Stimulated activated CD8-positive, alpha-beta memory T cell treated with anti-CD3 and anti-CD28 coated beads, Interleukin-4, amount 100 ng/mL, for 1 hour (primary cell): ENCODE measurements at places on chromosomes 3 and 15.

GRCh38 chr3:148588291-148588690, 109.4 kb upstream of the AGTR1 start:
- no peak for DNase-seq

GRCh38 chr3:170737498-170738162, 132.4 kb downstream of the RPL22L1 start:
- no peak for DNase-seq

GRCh38 chr3:43995547-43996378, 245.9 kb upstream of the TOPAZ1 start:
- no peak for DNase-seq

DNA sequence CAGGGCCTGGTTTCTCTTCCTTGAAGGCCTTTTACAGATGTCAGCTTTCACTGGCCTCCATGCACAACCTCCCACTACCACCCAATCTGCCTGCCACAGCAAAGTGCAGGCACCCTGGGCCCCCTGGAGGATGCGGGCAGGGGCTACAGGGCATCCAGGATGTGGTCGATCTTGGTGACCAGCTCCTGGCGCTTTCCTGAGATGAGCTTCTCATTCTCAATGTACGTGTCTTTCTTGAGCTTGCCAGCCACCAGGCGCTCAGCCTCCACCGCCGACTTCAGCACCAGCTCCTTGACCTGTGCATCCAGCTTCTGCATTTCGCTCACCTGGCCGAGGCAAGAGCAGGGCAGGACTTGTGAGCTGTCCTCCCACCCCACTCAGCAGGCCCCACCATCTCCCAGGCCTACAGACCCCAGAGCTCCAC, 30.3 kb downstream of the RPN1 start:
- no peak for DNase-seq

DNA sequence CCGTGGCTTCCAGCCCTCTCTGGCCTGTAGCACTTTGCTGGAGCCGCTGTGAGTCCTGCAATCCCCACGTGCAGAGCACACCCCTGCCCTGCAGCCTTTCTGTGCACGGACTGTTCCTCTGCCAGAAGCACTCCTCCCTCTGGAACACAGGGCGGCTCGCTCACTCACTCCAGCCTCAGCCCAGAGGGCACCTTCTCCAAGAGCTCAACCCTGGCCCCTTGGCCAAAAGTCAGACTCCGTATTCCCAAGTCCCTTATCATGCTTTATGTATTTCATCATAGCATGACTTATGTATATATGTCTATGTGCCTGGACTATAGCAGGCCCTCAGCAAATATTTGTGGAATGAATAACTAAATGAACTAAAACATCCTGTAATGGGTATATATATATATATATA, 63.2 kb downstream of the ASB7 start:
- no peak for DNase-seq

DNA sequence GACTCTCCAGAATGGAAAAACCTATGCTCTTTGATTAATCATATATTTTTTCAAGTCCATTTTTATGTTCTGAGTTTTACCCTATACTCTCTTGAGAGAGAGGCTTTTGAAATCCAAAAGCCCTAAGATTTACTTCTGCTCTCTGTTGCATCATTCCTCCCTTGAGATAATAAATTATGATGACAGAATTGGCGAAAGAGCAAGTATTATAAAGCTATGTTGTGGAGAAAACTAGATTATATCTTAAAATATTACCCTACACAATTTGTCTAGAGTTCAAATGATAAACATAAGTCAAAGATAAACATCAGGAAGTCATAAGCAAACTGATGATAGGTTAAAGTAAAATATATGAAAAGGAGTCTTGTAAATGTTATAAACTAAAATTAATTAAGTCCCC, 293.4 kb upstream of the MME start:
- DNase-seq, result no peak

DNA sequence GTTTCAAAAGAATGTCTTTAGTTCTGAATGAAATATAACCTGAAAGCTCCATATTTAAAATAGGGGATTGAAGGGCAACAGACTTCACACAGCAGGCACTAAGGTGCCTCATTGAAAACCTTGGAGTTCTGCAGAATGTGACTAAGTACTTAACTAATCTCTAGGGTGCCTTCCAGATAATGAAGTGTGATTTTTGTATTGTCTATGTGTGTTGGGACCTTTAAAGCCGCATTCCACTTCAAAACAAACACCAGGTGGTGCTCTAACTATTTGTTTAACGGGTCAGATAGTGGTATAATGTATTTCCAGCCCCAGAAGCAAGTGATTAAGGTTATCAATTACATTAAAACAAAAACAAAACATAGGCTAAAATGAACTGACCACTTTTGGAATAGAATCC, 28.0 kb downstream of the TFG start:
- no peak for DNase-seq

- DNase-seq, result no peak
Measured at GRCh38 chr15:48865370-48866079, 12.4 kb upstream of the EID1 start.

DNA sequence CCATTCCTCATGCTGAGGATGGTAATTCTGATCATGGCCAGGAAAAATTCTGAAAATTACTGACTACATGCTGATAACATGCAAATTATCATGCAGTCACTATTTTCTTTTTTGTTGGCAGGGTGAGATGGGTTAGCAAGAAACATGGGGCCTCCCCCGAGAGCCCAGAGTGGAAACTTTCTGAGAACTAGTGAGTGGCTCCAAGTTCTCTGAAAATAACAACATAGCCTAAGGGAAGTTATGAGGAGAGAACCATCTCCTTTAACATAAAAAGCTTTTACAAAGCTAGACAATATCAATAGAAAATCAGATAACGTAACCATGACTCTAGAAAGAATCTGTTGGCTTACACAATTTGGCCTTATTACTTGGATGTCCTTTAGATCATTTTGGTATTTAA, 254.2 kb downstream of the PLOD2 start:
- no peak for DNase-seq

DNA sequence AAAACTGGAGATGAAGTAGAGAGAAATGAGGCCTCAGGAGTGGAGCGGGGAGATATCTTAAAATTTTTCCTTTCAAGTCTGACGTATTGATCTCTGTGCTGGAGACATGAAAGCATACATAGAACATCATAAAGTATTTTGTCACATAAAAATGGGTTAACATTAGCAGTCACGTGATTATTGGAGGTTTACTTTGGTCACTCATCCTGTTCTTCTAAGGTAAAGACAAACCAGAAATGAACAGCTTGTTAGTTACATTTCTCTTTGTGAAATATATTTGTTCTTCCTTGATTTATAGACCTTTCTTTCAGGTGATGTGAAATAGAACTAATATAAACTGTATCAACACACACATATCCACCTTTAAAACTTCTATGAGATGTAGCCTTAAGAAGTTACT, 324.1 kb downstream of the SQOR start:
- no peak for DNase-seq

GRCh38 chr3:73955494-73956070, 330.8 kb upstream of the PDZRN3 start:
- DNase-seq, result no peak

DNA sequence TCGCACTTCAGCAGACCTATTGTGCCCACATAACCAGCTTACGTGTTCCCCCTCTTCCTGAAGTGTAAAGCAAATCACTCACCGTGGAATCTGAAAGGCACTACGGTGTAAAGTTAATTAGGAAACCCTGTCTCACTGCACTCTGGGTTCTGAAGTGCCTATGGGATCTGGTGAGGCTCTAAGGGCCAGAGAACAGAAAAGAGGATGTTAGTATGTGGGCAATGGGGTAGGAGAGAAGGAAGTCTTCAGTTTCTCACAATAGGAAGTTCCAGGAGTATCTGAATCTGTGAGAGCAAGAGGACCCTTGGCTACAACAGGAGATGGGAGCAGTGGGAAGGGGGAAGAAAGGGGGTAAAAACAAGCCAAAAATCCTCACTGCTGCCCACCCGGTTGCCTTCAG, 71.4 kb downstream of the ITGB5 start:
- no peak for DNase-seq

DNA sequence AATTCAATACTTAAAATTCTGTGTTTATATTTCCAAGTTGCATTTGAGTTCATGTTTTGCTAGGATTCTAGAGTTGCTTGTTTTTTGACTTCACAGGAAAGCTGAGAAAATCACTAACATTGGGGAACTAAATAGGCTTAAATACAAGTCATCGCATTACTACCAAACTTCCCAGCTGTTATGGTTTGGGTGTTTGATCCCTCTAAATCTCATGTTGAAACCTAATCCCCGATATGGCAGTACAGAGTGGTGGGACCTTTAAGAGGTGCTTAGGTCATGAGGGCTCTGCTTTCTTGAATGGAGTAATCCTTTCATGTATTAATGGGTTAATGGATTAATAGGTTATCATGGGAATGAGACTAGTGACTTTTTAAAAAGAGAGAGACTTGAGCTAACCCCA, 77.2 kb upstream of the ARPP21 start:
- no peak for DNase-seq

DNA sequence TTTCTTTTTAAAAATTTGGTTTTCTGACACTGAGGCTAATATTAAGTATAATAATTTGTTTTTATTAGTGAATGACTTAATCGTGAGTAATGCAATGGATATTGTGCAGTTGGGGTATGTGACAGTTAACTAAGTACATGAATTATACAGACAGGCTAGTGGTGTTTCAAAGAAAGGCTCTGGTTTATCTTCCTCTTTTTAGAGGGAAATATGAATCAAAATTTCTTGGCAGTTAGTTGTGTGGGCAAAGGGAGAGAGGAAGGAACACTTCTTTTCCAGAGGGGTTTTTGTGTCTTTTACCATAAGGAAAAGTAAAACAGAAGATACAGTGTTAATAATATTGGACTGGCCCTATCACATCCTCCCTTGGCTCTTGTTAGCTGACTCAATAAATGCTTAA, 2.7 kb downstream of the ZNF654 start:
- DNase-seq, result no peak

GRCh38 chr15:100500226-100500990, 28.3 kb downstream of the CERS3 start:
- no peak for DNase-seq

DNA sequence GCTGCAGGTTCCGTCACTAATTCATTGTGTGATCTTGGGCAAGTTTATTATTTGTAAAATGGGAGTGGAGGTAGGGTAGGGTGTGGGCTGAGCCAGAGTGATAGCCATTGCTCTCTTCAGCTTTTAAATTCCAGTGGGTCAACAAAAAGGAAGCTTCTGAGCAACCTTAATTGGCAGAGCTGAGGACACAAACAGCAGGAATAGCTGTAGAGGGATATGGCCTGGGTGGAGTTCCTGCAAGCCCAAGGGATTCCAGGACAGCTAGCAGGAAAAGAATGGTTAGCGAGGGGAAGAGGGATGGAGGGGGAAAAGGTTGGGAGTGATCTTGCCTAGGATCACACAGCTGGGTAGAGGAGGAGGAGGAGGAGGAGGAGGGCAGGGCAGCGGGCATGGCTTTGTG, 11.4 kb downstream of the CCK start:
- no peak for DNase-seq

- DNase-seq, result no peak
Measured at GRCh38 chr3:169280010-169280585, 383.4 kb downstream of the MECOM start.

DNA sequence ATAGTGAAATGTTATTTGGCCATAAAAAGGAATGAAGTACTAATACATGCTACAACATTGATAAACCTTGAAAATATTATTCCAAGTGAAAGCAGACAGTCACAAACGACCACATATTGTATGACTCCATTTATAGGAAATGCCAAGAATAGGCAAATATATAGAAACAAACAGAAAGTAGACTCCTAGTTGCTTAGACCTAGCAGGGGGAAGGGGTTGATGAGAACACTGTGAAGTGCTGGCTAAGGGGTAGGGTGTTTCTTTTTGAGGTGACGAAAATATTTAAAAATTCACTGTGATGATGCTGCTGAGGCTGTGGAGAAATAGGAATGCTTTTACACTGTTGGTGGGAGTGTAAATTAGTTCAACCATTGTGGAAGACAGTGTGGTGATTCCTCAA, 30.5 kb upstream of the XIRP1 start:
- DNase-seq, result no peak

GRCh38 chr15:41873711-41874110, 20.1 kb downstream of the SPTBN5 start:
- DNase-seq, result no peak

GRCh38 chr3:31699309-31699953, 166.7 kb downstream of the STT3B start:
- no peak for DNase-seq

DNA sequence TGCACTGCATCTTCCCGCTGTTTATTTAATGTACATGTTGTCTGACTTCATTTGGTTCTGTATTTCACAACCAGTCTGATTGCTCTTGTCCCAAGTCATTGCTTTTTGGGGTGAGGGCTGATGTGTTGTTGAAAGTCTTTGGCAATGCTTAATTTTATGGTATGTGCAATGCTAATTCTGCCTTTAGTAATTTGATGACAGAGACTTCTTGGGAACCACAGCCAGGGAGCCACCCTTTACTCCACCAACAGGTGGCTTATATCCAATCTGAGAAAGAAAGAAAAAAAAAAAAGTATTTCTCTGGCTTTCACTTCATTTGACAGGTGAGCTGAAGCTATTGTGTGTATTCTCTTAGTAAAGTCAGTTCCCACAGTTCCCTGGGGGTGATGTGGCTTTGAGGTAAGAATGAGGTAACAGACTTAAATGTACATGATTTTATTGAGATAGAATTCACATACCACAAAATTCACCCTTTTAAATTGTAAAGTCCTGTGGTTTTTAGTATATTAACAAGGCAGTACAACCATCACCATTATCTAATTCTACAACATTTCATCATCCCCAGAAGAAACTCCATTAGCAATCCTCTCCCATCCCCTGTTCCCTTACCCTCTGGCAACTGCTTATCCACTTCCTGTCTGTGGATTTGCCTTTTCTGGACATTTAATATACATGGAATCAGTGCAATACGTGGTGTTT, 97.3 kb downstream of the SLCO3A1 start:
- DNase-seq, result no peak

GRCh38 chr15:31488437-31489204, 162.0 kb downstream of the KLF13 start:
- DNase-seq, result no peak

- no peak for DNase-seq
Measured at GRCh38 chr15:78201281-78202190, 32.8 kb downstream of the ACSBG1 start.

GRCh38 chr15:42387603-42388002, 28.3 kb downstream of the CAPN3 start:
- no peak for DNase-seq

GRCh38 chr15:42080919-42081830, 13.2 kb downstream of the PLA2G4D start:
- no peak for DNase-seq

- DNase-seq, result no peak
Measured at GRCh38 chr15:29681946-29682345, 140.3 kb downstream of the TJP1 start.

DNA sequence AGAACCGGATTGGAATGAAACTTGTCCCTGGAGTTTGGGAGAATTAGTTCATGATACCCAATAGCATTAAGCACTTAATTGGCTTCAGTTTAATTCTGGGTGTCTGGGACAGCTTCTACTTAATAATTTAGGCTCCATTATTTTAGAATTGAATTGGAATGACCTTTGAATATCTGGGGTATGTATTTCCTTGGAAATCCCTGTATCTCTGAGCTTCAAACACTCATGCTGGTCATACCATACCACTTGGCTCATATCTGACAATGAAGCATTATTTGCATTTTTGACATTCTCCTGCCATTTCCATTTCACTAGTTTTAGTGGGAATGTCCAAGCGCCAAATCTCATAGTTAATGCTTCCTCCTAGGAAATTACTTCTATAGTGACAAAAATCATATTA, 393.1 kb downstream of the DIPK2A start:
- DNase-seq, result no peak
